Stimulated activated CD4-positive, alpha-beta T cell treated with anti-CD3 and anti-CD28 coated beads, Interleukin-4, amount 100 ng/mL, for 48 hours (primary cell): ENCODE measurements at places on chromosomes 13 and 19.

DNA sequence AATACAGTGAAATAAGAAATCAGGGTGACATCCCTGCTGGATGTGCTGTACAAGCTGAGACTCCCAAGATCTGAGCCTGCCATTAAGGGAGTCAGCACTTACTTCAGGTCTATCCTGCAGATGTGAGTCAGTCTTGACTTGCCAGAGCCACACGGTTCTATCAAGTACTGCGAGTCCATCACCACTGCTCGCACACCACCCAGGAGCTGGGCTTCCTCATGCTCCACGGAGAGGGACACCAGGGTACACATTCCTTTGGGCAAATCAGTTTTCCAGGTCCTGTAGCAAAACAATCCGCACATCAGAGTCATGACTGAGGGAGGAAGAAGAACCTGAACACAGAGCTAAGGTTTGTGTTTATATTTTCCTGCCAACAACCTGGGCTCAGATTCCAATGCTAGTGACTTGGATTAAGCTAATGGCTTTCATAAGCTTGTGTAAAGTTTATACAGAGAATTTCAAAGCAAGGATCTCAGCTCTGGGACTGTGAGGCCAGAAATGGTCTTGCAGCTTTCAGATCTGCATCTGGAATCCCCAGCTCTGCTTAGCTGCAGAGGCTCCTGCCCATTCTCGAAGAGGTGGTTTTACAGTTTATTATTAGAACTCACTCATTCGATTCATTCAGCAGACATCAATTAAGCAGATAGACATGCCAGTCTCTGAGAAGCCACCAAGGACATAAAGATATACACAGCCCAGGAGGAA is 90.6 kb downstream of the KL start:
- DNase-seq = no peak

GRCh38 chr19:18491995-18492953 is 29.6 kb downstream of the ELL start:
- DNase-seq = no peak

GRCh38 chr13:100721885-100722512 is 47.4 kb upstream of the TMTC4 start:
- DNase-seq = peak; percentile 49

DNA sequence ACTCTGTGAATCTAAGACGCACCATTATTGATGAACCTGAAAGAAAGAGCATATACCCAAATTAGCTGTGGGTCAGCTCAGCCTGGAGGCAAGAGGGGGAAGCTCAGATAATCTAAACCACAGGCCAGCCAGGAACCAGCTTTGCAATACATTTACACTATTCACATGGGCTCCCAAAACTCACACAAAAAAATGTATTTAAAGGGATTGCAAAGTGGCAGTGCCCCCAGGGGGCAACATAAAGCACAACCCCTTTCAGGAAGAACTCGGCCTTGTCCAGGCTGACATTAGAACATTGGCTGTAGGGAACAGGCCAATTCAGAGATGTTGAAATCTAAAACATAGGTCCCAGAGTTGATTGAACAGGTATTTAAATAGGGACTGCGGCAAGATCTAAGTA is 3.2 kb upstream of the PROZ start:
- DNase-seq = no peak

DNA sequence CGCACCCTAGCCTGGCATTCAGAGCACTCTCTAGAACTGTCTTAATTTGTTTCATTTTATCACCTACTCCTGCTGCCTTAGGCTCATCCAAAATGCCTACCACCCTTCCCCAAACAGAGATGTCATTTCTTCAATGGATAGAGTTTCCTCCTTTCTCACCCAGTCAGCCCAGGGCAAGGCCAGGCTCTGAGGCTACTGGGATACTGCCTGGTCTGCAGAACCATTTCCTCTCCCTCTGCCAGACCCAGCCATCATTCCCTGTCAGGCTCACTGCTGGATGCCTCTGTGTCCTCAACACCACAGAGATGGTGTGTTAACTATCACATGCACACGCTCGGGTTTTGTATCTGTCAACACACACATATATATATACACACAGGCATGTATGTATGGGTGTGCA is 47.2 kb downstream of the C13orf42 start:
- DNase-seq = no peak

GRCh38 chr19:35736913-35737886 is 5.1 kb downstream of the IGFLR1 start:
- DNase-seq = no peak

- DNase-seq = no peak
These were observed 40.8 kb downstream of the ADPRHL1 start for GRCh38 chr13:113412440-113412839.
